ENCODE measurements at places on chromosomes 2 and 18.

- no peak for DNase-seq
Observed at GRCh38 chr2:24891201-24891600, 28.8 kb downstream of the ADCY3 start.

DNA sequence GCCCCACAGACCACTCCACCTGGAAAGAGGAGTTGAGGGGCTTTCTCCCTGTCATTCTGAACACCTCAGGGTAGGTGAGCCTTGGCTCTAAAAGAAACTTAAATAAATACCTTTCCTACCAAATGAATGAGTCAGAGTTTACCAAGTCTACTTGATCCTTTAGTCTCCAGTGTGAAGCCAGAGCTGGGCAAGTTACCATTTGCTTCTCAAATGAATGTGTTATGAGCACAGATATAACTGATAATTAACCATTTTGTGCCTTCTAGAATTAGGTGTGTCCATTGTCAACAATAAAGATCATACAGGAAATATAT is 347.7 kb downstream of the KIAA1328 start:
- DNase-seq, result no peak

DNA sequence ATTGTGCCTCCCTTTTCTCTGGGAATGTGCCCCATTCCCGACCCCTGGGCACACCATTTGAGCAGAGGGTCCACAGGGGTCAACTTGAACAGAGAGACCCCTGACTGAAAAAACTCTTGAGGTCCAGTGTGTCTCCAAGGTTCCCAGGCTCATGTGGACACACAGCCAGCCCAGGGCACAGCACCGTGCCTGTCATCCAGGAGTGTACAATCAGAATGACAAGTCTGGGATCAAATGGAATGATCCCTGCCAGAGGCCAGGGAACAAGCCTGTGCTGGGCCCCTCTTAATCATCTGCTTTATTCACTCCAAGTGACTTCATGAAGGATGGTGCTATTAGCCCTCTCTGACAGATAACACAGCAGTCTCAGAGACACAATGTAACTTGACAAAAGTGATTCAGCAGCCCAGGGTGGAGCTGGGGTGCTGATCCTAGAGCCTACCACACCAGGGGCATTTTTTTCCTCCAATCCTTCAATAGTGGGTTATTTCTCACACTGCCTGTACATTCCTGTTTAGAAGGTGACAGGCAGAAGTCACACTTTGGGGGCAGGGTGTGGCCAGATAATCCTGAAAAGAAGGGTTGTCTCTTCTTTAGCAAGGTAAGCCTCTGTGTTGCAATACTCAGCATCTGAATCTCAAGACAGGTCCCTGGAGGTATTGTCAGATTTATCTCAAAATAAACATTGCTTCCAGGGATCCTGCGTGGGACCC is 84.0 kb upstream of the TMEM200C start:
- no peak for DNase-seq

DNA sequence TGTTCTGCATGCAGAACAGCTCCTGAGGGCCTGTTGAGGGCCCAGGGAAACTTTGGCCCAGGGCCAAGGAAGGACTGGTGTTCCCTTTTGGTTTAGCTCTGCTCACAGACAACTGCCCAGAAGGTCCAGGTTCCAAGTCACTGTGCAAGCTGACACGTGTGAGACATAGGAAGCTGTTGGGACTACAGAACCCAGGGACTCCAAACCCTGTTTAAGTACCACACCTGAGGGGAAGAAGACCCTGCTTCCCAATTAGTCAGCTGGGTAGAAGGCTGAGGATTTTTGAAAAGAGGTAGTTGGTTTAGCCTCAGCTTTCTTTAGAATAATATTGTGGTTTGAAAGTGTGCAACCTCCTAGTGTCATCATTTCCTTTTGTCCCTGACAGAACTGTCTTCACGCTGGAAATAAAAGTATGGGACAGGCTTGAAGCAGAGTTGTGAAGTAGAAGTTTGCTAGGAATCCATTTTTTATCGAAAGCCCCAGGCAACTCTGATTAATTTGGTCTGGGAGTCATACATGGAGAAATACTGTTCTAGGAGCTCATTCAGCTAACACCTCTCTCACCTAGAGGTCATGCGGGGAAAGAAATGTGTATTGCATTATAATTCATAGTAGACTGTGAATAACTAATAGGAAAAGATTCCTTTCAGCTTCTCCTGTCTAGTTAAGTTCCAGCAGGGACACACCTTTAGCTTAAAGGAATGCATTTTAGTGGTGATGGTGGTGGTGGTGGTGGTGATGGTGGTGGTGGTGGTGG is 19.9 kb upstream of the IL1RL1 start:
- DNase-seq, result no peak

DNA sequence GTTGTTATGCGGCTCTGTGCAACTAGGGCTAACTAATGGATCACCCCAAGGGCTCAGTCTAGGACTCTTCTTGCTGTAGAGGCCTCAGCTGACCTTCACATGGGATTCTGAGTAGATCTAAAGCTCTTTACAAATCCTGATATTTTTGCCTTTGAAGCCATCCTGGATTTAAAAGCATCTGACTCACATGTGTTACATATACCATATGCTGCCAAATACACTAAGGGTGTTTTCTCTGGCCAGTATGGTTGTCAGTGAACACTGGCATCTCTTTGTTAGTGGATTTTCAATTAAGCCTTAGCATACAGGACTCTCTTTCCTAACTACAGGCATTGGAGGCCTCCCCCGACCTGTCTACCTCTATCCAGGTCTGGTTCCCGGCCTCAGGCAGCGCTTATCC is 992.8 kb upstream of the FANCL start:
- DNase-seq, result no peak

GRCh38 chr18:39806525-39806924 is 2148.5 kb upstream of the PIK3C3 start:
- DNase-seq, result no peak

DNA sequence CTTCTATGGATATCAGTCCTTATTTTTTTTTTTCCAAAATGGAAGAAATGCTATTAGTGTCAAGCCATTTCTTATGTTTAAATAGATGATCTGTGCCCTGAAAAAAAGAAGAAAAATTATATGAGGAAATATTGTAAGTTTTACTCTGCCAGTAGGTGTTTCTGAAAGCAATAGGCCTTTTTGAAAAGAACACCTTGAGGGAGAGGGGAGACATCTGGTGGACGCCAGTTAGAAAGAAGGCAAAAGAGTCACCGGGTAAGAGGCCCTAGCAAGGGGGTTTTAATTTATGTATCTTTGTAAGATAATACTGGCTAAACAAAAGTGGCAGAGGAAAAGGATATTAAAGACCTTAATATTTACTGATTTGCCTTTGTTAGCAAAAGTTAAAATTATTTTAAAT is 56.1 kb downstream of the DYNAP start:
- no peak for DNase-seq

DNA sequence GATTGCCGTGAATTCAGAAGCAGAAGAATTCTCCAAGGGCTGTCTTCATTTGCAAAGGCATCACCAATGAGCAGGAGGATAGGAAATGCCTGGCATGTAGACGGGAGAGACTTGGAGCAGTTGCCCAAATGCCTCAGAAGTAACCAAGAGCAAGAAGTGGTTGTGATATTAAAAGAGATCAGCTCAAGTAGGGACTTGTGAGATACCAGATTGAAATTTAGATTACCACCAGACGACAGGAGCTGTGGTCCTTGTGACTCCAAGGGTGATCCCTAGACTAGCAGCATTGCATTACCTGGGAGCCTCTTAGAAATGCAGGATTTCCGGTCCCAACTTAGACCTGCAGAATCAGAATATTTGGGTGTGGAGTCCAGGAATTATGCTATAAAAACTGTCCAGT is 228.6 kb upstream of the EPAS1 start:
- DNase-seq, result no peak
